ENCODE measurements at places on chromosomes 5 and 9.

DNA sequence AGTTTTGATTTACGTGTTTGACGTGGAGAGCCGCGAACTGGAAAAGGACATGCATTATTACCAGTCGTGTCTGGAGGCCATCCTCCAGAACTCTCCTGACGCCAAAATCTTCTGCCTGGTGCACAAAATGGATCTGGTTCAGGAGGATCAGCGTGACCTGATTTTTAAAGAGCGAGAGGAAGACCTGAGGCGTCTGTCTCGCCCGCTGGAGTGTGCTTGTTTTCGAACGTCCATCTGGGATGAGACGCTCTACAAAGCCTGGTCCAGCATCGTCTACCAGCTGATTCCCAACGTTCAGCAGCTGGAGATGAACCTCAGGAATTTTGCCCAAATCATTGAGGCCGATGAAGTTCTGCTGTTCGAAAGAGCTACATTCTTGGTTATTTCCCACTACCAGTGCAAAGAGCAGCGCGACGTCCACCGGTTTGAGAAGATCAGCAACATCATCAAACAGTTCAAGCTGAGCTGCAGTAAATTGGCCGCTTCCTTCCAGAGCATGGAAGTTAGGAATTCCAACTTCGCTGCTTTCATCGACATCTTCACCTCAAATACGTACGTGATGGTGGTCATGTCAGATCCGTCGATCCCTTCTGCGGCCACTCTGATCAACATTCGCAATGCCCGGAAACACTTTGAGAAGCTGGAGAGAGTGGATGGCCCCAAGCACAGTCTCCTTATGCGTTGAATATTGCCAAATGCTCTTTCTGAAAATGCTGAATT is 850 bp downstream of the RRAGA start:
- DNase-seq, result no peak

DNA sequence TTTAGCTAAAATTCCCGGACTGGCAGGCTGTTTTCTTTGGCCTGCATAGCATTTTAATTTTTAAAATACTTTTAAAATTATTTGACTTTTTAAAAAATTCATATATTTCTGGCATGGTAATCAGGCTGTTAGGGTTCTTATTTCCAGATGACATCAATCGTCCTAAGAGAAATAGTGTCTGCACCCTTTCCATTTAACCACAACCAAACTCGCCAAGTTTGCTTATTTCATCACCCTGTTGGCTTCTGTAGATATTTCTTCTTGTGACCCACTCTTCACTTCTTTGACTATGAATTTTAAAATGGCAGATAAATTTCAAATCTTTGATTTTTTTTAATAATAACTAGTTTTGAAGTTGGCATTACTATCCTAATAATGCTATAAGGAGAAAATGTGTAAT is 675.7 kb upstream of the FTMT start:
- no peak for DNase-seq

DNA sequence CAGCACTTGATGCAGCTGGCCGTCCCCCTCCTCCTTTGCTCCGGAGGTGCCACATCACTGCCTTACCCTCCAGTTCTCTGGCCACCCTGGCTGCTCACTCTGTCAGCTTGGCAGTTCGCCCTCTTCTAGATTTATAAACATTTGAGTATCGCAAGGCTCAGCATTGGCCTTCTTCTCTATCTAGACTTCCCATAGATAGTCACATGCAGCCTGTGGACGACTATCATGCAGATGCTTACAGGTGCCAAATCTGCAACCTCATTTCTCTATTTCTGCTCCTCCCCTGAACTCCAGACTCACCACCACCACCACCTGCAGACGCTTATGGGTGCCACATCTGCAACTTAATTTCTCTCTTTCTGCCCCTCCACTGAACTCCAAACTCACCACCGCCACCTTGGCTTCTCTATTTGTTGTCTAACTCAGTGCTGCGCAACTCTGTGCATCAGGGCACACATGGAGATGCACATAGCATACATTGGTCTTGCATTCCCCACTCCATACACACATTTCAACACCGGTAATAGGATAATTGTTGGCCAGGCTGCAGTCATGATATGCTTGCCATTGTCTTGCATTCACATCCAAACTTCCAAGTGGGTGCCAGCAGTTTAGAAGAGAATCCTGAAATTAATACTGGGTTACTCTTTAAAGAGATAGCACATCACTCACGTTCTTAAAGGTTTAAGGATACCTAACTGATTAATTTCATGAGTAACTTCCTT is 1.9 kb upstream of the DAP start:
- no peak for DNase-seq

GRCh38 chr5:95861221-95861863 is 38.8 kb upstream of the GLRX start:
- peak; percentile 89 for DNase-seq

DNA sequence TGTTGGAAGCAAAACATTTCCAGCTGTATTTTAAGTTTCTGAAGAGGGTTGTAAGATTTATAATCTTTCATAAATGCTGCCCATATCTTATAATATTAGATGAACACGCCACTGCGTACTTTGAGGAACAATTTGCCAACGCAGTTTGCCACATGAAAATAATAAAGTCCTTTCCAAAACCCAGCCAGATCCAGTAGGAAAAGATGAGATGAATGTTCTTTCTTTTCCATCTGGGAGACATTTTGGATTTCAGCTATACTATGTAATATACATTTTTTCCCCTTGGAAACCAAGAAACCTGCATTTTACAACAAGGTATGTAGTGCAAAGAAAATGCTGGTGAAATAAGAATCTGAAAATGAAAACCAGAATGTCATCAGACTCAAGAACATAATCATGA is 125.4 kb downstream of the NFIB start:
- DNase-seq, result no peak

DNA sequence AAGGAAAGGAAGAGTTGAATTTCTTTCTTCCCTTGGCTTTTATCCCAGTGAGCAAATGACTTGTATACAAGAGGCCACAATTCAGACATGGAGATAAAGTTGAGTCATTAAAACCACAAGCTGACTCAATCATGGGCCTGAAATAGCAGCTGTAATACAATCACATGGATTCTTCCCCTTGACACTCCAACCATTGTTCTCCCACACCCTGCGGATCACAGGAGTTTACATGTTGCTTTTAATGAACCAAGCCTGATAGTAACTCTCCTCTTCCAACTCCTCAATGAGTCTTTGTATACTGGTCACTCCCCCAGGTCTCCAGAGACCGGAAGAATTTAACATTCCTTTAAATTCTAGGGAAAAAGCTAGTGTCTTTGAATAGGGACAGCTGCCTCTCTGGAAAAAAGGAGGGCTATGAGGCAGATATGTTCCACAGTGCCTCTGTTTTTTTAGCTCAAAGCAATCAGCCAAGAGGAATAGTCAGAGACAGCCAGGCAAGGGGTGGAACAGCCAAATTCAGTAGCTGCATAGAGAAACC is 32.4 kb downstream of the PCDHGC5 start:
- DNase-seq, result peak; percentile 86

Measured in brain pericyte (primary cell).